Stimulated activated CD4-positive, alpha-beta T cell treated with anti-CD3 and anti-CD28 coated beads, Interleukin-4, amount 100 ng/mL, for 4 hours (primary cell): ENCODE measurements at places on chromosomes 12 and 14.

DNA sequence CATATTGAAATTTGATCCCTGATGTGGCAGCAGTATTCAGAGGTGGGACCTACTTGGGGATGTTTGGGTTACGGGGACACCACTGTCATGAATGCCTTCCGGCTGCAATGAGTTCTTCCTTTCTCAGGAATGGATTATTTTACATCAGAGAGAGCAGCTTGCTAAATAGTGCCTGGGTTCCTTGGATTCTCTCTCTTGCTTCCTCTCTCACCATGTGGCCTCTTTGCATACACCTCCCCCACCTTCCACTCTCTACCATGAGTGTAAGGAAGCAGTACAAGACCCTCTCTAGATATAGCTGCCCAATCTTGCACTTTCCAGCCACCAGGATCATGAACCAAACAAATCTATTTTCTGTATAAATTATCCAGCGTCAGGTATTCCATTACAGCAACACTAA, 15.4 kb upstream of the SCAF11 start:
- no peak for DNase-seq

- no peak for DNase-seq
These were observed 41.3 kb downstream of the IFNG start for GRCh38 chr12:68118096-68118755.

DNA sequence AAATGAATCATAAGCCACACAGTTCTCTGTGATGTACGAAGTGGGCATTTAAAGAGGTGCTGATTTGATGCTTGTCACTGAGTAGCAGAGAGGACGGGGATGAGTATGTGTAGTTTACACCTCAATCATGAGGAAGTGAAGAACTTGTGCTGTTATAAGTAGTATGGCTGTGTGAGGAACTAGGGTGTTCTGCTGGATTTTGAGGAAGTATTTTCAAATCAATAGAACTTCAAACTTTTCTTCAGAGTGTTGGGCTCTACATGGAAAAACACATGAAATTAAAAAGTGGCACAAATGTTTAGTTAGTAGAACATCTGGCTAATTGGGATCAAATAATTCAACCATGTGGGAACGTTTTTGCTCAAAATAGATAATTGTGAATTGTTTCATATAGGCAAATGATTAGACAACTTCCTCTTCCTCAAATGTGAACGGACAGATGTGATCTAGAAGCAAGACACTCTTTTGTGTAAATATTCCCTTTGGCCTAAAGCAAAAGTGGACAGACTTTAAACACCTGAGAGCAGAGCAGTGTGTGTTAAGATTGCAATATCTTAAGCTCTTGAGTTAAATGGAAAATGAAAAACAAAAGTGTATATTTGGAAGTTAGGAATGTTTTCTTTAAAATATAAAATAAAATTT, 168.5 kb downstream of the NAV3 start:
- no peak for DNase-seq

DNA sequence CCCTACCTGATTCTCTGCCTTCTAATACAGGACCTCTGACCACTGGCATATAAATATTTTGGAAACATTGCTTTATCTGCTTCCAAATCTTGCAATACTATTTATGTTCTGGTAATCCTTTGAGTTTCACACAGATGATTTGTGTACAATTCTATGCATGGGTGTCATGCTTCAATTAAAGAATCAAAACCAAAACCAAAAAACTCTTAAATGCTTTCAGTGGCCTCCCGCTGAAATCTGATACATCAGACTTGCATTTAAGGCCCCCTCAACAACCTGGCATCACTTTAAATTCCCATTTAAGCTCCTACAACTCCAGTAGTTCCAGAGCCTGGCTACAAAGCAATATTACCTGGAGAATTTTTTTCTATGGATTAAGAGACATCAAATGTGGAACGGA, 221.7 kb upstream of the NAV3 start:
- DNase-seq: no peak

DNA sequence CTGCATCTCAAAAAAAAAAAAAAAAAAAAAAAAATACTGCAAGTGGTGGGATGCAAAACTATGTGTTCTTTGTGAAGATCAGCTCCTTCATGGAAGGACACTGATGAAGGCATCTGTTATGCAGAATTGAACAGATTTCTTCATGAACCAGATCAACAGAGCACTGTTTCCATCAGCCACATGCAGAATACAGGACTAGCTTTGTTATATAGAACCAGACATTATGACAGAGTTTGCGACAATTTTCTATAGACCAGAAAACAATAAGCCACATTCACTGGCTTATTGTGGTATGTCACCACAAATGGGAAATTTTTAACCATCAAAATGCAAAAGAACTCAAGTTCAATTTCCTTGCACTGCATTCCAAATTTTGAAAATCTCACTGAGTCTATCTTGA, 34.7 kb downstream of the CIT start:
- no peak for DNase-seq

DNA sequence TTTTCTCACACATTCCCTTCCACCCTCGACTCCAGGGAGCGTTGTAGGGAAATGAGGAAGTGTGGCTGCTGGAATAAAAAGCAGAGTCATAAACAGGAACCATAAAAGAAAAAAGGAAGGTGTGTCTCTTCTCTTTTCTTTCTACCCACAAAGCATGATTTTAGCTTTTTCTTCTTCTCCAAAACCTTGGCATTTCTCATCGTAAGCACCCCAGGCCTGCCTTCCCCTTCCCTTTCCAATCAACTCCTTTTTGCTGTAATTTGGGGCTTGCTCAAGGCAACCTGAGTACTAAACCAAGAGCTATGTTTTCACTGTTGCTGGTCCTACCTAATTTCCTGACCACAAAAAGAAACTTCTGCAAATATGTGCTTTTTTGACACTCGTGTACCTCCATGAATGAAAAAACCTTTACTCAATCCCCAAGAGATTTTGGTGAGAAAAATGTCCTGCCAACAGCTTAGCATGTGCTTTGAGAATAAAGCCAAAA, 9.2 kb downstream of the PLBD1 start:
- DNase-seq: no peak

DNA sequence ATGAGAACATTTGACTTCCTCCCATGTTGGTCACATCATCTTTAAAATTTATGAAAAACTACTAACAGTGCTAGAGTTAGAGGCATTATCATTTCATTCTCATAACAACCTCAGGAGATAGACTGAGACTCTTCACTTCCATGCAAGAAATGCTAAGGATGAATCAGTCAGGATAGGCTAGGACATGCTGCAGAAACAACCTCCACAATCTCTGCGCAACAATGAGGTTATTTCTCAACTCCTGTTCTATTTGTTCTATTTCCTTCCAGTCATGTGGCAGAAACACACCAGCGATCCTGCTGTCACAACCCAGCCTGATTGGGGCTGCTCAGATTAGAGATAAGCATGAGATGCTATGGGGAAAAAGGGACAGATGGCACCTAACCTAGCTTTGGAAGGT, 49.0 kb upstream of the TMEM263 start:
- no peak for DNase-seq

DNA sequence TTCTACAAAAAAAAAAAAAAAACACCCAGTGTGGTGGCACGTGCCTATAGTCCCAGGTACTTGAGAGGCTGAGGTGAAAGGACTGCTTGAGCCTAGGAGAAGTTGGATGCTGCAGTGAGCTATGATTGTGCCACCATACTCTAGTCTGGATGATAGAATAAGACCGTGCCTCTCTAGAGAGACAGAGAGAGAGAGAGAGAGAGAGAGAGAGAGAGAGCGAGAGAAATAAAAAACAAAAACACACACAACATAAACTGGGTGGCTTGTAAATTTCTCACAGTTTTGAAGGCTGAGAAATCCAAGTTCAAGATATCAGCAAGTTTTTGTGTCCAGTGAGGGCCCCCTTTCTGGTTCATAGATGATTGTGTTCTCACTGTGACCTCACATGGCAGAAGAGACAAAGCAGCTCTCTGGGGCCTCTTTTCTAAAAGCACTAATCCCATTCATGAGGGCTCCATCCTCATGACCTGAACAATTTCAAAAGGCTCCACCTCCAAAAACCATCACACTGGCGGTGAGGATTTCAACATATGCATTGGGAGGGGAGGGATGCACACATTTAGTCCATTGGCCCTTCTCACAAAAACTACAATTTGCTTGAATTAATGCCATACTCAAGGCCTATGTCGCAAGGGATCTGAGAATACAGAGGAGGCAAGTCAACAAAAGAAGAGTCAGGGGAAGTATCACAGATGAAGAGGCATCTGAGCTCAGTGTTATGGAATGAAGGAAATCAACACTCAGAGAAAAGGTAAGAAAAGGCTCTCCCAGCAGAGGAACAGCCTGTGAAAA, 94.9 kb downstream of the PPM1H start:
- no peak for DNase-seq

GRCh38 chr14:23359167-23359626, 5.8 kb downstream of the EFS start:
- no peak for DNase-seq

DNA sequence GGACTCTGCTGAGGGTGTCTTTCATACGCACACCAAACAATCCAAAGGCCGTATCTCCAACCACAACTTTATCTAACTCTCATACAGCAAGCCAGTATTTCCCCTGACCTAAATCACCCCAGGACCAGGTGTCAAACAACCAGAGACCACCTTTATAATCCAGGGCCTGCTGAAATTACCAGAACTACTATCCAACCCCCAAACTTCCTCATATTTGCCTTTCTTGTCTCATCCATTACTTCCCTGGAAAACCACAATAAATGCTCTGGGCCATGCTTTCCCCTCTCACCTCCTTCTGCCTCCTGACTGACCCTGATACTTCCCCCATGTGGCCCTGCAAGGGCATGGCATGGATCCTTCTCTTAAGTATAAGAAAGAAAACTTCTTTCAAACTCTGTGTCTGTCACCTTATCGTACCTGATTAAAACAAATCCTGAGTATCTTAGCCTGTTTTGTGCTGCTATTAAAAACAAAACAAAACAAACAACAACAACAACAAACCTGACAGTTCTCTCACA, 44.7 kb upstream of the CRACR2A start:
- no peak for DNase-seq

- DNase-seq: no peak
These were observed 110.0 kb downstream of the CCDC60 start for GRCh38 chr12:119444462-119445044.

DNA sequence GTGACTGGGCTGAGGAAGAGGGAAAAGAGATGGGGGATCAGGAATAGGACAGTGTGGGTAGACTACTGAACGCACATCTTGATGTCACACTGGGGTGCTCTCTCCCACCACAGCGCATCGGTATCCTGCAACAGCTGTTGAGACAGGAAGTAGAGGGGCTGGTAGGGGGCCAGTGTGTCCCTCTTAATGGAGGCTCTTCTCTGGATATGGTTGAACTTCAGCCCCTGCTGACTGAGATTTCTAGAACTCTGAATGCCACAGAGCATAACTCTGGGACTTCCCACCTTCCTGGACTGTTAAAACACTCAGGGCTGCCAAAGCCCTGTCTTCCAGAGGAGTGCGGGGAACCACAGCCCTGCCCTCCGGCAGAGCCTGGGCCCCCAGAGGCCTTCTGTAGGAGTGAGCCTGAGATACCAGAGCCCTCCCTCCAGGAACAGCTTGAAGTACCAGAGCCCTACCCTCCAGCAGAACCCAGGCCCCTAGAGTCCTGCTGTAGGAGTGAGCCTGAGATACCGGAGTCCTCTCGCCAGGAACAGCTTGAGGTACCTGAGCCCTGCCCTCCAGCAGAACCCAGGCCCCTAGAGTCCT, 6.9 kb downstream of the C1QL4 start:
- DNase-seq: no peak

- DNase-seq: no peak
These were observed 8.3 kb upstream of the CAPRIN2 start for GRCh38 chr12:30763053-30763452.

DNA sequence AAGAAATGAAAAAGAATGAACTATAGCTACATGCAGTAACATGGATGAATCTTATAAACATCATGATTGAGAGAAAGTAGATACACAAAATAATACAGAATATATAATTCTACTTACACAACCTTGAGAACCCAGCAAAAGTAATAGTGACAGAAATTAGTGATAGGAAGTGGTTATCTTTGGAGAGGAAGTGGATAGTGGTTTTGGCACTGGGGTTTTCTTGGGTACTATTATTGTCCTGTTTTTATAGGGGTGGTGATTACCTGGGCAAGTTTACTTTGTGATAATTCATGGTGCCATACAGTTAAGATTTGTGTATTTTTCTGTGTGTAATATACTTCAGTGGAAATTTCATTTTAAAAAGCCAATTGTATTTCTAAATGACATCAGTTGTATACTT, 352.7 kb downstream of the AEBP2 start:
- no peak for DNase-seq

DNA sequence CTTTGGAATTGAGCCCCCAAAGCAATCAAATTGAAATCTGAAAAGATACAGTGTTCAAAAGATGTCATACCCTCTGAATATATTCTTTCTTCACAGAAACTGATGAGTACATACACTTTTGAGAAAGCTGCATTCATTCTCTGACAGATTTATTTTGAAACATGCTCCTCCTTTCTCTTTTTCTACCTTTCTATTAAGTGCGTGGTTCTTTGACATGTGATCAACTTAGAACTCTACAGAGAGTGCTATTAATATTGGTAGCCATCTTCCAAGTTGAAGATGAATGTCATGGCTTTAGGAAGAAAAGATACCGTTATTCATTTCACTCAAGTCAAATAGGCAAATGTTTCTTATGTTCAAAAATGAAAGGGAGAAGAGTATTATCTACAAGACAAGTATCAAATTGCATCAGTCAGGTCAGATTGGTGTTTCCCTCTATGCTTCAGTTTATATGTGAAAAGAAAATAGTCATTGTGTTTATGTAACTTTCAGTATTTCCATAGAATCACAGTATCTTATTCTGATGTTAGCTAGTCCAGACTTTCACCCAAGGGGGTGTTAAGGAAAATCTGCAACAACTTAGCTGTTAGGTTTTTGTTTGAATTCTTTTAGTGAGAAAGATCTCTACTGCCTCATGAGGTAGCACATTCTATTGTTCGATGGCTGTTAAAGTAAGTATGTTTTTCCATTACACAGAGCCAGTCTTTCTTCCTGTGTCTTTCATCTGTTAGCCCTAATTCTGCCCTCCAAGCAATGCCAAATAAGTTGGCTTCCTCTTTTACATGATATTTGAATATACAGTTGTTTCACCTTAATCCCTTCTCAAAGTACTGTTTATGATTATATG, 55.4 kb upstream of the GARIN2 start:
- no peak for DNase-seq

GRCh38 chr12:71685914-71686657, at the start of gene TMEM19:
TMEM19 (plus strand) TSS chr12:71686082; CDS start chr12:71686681, 599 bp downstream.
- DNase-seq: peak; percentile 74

GRCh38 chr12:53626702-53627169, 554 bp upstream of the ATF7 start:
- no peak for DNase-seq

GRCh38 chr12:128098730-128099129, 168.2 kb upstream of the TMEM132C start:
- DNase-seq: no peak

- no peak for DNase-seq
These were observed 81.9 kb upstream of the USP44 start for GRCh38 chr12:95633049-95633731.

- DNase-seq: no peak
These were observed 322.2 kb upstream of the DIO3 start for GRCh38 chr14:101239065-101239464.

- no peak for DNase-seq
These were observed 7.4 kb upstream of the OR10P1 start for GRCh38 chr12:55629058-55629841.

- no peak for DNase-seq
These were observed 1.1 kb downstream of the FITM1 start for GRCh38 chr14:24131549-24131966.

GRCh38 chr12:24903329-24904088, 45.4 kb downstream of the BCAT1 start:
- no peak for DNase-seq
